ENCODE measurements at places on chromosomes 7 and 10. TPM values are rescaled to one million over a fixed set of nuclear protein-coding genes. Genes with fewer than 3 reads are reported as not detected.

The CPEB3 gene
- total RNA-seq, result 2.6 TPM

The OR2A12 gene
- not detected for total RNA-seq

The PLEKHS1 gene
- not detected for total RNA-seq

The ANXA8L1 gene
- total RNA-seq, result 51.0 TPM

The FAM13C gene
- 16.8 TPM for total RNA-seq

The KEL gene
- total RNA-seq, result 4.5 TPM

The NPC1L1 gene
- total RNA-seq, result 0.30 TPM

The CYP3A5 gene
- total RNA-seq, result 24.9 TPM

The PDE1C gene
- 1.2 TPM for total RNA-seq

The BRAF gene
- total RNA-seq, result 63.6 TPM

The CCNY gene
- 29.4 TPM for total RNA-seq

The SRGN gene
- 153 TPM for total RNA-seq

The CALML5 gene
- total RNA-seq, result 133 TPM

The HDAC9 gene
- 28.2 TPM for total RNA-seq

The GBX1 gene
- 0.30 TPM for total RNA-seq

The SEMA4G gene
- total RNA-seq, result 1.9 TPM

The HGF gene
- 4.7 TPM for total RNA-seq

The MACROH2A2 gene
- 10.2 TPM for total RNA-seq

The KIN gene
- total RNA-seq, result 11.0 TPM

The FKBP9 gene
- 194 TPM for total RNA-seq

The TFR2 gene
- total RNA-seq, result 1.4 TPM

The HSPA12A gene
- total RNA-seq, result 11.2 TPM

The ZNF804B gene
- total RNA-seq, result not detected

The CALCR gene
- 0.49 TPM for total RNA-seq

The TMEM236 gene
- total RNA-seq, result 0.69 TPM

The OAT gene
- 132 TPM for total RNA-seq

The LRGUK gene
- 1.4 TPM for total RNA-seq

The CFAP46 gene
- 0.39 TPM for total RNA-seq

The CALML3 gene
- total RNA-seq, result 9.8 TPM

The CYP2C8 gene
- total RNA-seq, result 0.30 TPM

The MRLN gene
- 15.7 TPM for total RNA-seq

The NEUROG3 gene
- total RNA-seq, result not detected

The NUTM2E gene
- 0.20 TPM for total RNA-seq

The ASAH2 gene
- total RNA-seq, result 0.49 TPM

The SPDYE5 gene
- not detected for total RNA-seq

The GPR141 gene
- 5.7 TPM for total RNA-seq

Data from skin of body (tissue), 3 donors.